Stimulated activated CD8-positive, alpha-beta memory T cell treated with anti-CD3 and anti-CD28 coated beads, Interleukin-15, amount 100 ng/mL, for 24 hours (primary cell): ENCODE measurements at places on chromosomes 2 and 18.

DNA sequence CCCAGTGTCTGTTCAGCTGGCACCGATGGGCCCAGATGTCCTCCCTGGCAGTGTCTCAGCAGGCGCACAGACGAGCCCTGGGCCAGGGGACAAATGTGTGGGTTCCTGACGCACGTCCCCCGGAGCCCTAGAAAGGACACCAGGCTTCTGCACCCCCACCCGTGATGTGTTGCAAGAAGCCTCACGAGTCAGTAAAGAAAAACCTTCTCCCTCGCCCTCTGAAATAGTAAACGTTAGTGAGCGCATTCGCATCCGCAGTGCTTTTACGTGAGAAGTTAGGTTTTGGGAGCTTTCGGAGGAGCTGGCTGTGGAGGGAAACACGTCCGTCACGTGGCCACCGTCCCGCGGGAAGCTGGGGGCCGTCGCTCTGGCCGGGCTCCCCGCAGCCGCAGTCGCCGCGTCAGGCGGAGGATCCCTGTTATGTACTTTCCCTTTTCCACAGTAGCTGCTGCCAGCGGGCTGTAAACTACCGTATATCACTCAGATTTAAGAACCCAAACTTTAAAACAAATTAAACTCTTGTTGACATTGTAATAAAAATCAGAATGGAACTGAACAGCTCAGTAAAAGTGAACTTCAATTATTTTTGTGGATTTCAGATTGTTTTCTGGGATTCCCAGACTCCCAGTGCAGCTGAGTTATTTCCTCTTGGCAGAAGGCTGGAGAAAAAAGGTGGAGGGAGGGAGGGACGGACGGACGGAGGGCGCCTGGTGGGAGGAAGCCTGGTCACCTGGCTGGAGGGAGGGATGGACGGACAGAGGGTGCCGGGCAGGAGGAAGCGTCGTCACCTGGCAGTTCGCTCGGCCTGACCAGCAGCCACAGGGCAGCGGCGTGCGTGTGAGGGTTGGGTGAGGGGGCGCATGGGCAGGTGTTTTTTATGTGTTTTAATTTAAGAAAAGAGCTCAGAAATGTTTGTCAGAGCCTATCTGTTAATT lies 112.1 kb downstream of the NFATC1 start:
- DNase-seq = no peak

- no peak for DNase-seq
Observed at GRCh38 chr18:42559069-42559690, 556.3 kb downstream of the RIT2 start.

DNA sequence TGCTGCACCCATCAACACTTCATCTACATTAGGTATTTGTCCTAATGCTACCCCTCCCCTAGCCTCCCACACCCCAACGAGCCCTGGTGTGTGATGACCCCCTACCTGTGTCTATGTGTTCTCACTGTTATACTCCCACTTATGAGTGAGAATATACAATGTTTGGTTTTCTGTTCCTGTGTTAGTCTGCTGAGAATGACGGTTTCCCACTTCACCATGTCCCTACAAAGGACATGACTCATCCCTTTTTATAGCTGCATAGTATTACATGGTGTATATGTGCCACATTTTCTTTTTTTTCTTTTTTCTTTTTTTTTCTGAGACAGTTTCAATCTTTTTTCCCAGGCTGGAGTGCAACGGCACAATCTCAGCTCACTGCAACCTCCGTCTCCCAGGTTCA lies 284.1 kb upstream of the CYP26B1 start:
- DNase-seq = no peak

DNA sequence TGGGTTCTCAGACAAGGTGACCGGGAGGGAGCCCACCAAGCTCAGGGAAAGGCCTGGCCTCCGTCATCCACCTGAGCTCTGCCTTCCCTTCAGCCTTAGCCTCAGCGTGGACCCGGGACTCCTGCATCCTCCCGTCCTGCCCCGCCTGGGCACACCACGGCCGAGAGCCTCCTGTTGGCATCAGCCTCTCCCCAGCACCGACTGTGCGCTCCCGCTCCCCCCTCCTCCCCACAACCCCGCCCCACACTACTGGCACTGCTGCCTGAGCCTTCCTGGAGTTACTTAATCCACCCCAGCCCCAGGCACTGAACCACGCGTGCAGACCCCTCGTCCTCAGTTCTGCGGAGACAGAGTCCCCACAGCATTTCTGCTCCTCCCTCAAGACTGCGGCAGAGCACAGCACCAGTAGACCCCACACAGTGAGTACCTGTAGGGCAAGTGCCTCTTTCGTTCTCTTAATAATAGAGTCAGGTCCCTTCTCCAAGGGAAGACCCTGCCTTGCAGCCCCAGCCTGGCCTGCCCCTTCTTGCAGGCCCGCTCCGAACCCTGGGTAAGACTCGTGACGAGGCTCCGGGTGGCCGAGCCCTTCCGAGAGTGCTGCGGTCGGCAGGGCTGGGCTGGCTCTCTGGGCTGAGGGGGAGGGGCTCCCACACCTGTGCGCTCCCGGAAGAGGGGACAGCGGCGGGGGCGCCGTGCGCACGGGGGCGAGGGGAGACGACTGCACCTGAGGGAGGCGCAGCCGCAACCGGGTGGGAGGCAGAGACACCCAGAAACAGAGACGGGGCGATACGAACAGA lies at the start of gene AMER3:
TSS of gene AMER3 (plus strand) at position 285 of the 797 bp plus-strand sequence. CDS start 6,533 bp downstream, outside the sequence.
- no peak for DNase-seq

DNA sequence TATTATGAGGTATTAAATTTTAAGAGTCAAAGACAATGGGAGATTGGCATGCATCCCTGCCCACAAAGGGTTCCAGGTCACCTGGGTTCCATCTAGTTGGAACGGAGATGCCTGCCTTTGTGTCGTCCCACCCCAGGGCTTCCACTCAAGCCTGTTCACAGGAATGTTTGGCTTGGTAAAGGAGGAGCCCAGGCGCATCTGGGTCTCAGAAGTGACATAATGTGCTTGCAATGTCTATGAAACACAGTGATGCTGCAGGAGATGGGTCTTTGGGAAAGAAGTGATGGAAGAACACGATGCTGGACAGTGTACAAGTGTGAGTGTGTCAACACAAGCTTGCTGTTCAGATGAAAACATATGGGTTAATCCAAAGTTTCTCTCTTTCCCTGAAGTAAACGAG lies 49.6 kb upstream of the ZNF396 start:
- no peak for DNase-seq

DNA sequence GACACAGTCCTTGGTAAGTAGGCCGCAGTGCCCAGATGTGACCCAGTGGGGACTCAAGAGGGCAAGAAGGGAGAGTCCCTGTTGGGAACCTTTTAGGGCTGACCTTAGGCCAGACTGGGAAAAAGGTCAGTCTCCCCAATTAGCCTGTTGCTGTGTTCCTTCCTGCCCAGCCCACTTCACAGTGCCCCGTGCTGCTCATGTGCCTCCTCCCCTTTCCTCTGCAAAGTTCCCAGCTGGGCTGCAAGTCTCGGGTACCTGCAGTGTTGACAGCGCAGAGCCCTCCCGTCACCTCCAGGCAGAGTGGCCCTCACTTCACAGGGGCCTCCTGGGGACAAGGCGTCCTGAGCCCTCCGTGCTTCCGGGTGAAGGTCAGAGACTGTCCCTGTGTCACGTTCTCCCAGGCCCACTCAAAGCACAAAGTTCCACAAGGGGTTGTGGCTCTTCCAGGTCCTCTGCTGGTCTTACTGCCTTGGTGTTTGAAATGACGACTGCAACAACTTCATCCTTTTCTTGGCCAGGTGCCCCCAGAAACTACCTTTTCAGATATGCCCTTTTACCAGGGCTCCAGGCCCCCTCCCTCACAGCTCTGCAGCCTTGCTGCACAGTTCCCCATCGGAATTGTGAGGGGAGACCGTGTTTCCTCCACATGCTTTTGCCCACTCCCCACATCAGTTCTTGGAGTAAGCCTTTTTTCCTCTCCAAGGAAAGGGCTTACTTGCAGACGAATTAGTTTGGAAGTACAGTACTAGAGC lies 225.8 kb downstream of the ALPK2 start:
- DNase-seq = no peak

GRCh38 chr2:118122594-118123281 lies 34.5 kb downstream of the INSIG2 start:
- no peak for DNase-seq

DNA sequence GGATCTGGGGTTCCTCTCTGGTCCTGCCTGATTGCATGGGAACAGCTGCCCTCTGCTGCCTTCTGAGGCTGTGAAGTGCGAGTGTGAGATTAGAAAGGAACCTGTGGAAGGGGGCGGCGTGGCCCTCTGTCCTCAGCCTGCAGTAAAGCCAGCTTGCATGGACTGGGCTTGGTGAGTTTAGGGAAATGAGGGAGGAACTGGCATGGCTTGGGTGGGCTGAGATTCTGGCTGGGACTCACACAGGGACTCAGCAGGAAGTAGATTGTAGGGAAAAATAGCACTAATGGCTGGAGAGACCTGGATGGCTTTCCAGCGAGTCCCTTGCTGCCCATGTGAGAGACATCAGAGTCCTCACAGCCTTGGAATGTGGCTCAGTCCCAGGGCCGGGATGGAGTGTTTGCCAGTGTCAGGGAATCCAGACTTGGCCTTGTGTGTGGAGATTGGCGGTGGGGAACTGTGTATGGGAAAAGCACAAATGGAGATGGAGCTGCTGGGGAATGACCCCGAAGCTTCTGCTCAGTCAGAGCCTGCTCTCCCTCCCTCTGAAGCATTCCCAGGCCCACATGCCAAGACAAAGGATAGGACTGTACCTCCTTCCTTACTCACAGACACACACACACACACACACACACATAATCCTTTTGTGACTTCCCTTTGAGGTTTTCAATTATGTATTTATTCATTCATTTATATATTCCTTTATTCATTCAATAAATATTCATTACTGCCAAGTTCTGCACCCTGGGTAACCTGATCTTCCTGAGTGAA lies 115.4 kb downstream of the ACAA2 start:
- DNase-seq = no peak
